Glutamatergic neuron (in vitro differentiated cells): ENCODE measurements at places on chromosomes 6 and 20.
A peak's percentile ranks its signal among the peaks of the same experiment; 100 is the strongest.

- DNase-seq, result no peak
Observed at GRCh38 chr20:3586093-3586492, 77.1 kb downstream of the GFRA4 start.

DNA sequence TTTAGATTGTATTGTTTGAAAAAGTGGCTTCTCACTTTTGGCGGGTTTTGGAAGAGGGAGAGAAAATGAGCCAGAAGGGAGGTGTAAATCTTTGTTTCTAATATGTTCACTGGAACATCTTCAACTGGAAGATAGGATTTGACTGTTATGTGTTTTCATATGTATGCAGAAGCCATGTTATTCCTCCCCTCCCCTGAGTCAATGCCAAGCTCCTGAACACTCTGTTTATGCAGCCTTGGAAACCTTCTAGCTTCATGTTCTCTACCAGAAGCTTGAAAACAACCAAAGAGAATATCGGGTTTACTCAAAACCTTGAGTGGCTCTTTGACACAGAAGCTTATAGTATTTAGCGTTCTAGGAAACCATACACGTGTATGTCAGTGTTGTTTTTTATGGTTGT, 279.1 kb downstream of the PRL start:
- no peak for DNase-seq

DNA sequence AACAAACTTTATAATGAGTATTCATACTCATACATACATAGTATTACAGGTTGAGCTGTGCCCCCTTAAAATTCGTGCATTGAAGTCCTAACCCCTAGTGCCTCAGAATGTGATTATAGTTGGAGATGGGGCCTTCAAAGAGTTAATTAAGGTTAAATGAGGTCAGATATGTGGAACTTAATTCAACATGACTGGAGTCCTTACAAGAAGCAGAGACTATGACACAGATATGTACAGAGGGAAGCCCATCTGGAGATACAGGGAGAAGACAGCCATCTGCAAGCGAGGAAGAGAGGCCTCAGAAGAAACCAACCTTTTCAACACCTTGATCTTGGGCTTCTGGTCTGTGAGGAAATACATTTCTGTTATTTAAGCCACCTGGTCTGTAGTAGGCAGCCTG, 536.1 kb upstream of the AGPAT4 start:
- DNase-seq, result no peak

- no peak for DNase-seq
Observed at GRCh38 chr20:362271-363254, 15.7 kb downstream of the NRSN2 start.

- no peak for DNase-seq
Observed at GRCh38 chr6:16318538-16318937, 80.2 kb downstream of the GMPR start.

GRCh38 chr6:93454533-93454932, 35.2 kb upstream of the EPHA7 start:
- DNase-seq, result no peak

- no peak for DNase-seq
Observed at GRCh38 chr6:51019806-51020205, 201.1 kb downstream of the TFAP2B start.

GRCh38 chr20:19778404-19778803, 20.3 kb downstream of the RIN2 start:
- no peak for DNase-seq

DNA sequence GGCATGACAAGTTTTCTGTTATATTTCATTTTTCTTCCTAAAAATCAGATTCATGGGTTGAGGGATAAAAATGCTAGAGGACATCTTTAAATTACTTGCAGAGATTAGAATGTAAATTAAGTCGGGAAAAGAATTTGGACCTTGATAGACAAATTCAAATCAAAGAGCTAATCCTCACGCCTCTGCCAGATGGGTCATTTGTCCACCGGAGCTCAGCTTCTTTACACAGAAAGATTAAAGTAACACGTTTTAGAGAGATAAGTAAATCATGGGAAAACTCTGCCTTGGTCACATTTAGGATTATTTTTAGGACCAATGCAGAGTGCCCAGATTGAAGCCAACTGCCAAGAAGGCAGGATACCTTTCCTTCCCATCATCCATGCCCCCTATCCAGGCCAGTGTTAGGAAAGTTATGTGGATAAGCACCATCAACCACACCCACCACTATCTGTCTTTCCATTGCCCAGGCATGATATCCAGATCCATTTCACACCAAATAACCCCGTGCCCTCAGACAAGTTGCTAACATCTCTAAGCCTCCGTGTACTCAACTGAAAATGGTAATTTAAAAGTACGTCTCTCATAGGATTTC, 397.4 kb upstream of the PLCB4 start:
- no peak for DNase-seq

DNA sequence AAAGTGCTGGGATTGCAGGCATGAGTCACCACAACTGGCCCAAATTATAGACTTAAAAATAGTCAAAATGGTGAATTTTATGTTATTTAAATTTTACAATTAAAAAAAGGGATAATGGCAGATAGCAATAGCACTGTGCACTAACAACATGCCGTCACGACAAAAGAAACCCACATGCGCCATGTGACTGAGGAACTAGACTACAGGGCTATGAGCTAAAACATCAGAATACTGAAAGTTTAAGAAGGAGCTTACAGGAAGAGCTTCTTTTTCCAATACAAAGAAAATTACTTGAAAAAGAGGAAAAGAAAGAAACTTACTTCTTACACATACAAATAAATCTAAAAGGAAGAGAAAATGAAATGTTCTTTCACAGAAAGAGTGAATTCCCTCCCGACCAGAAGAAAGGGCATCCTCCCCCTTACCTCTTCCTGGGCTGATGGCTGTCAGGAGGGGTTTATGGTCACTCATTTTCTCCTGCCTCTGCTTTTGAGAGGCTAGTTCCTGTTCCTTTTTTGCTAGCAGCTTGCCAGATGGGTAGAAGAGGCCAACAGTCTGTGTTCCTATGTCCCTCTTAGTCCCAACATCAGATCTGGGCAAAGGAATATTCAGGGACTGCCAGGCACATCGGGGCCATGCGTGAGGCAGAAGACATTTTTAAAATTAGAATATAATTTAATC, 54.5 kb downstream of the DZANK1 start:
- DNase-seq, result no peak

DNA sequence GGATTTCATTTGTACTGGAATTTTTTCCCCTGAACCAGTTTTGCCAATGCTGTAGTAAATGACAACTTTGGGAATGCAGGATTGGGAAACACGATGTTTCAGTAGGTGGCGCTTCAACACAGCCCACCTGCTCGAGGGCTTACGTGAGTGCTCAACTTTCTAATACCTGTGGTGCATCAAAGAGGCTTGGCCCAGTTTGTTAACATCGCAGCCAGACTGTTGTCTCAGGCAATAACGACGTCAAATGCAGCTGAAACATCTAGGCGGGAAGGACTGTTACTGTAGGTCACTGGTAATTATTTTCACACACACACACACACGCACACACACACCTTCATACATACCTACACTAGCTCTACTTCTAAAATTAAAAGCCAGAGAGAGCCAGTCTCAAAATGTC, 815.5 kb upstream of the SLC35B3 start:
- DNase-seq, result peak; percentile 35

- DNase-seq, result no peak
Observed at GRCh38 chr20:11573507-11573906, 344.2 kb upstream of the BTBD3 start.

GRCh38 chr20:57959018-57959417, 249.2 kb upstream of the PMEPA1 start:
- no peak for DNase-seq

DNA sequence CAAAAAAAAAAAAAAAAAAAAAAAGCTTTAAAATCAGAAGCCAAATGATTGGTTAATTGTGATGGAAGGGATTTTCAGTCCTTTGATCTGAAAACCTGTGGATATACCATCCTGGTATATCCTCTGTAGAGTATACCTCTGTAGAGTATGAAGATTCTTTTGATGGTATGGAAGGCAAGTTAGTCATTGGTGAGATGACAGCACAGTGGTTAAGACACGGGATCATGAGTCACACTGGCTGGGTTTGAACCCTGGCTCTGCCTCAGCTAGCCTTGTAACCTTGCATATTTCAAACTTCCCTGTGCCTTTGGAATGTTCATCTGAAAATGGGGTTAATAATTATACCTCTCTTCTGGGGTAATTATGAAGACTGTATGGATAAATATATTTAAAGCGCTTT, 179.3 kb downstream of the CARMIL1 start:
- DNase-seq, result no peak

DNA sequence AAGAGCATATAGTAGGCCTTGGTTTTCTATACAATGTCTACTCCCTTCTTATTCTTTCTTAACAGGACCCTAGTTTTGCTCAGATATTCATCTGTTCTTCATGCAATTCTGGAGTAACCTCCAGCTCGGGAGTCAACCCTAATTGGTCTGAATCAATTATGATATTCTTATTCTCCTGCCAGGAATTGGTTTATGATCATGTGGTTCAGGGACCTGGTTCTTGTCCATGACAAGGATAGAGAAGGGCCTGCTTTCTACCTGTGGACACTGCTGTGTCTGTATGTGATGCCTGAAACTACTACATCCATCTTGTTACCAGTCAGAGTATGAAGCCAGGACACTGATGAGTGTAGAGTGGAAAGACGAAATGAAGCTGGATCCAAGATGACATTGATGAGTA, 24.4 kb upstream of the FAM184A start:
- no peak for DNase-seq

GRCh38 chr6:11202513-11203305, 29.8 kb downstream of the NEDD9 start:
- DNase-seq, result no peak

DNA sequence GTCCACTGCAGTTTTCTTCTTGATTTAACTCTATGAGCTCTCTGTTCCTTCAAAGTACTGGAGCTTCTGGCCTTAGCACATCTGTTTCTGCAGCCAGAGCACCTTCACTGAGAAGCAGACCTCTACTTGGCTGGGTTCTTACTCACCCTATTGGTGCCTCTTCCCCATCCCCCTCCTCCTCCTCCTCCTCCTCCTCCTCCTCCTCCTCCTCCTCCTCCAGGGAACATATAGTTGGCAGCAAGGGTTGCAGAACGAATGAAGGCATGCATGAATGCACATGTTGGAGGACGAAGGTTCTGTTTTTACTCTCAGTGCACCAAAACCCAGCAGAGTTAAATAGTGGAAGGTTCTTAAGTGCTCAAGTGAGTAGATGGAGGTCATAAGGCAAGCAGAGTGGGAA, 141.0 kb upstream of the ESR1 start:
- DNase-seq, result no peak

DNA sequence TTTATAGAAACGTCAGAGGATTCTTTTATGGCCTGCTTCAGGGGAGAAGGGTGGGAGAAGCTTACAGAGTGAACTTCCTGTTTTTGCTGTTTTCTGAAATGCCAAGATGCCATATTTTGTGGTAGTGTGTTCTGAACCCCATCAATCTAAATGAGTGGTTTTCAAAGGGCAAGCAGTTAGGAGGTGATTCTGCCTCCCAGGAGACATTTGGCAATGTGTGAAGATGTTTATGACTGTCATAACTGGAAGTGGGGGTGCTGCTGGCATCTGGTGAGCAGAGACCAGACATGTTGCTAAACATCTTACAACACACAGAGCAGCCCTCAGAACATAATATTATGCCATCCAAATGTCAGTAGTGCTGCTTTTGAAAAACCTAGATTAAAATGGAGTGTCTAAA, 6.0 kb upstream of the PRL start:
- DNase-seq, result no peak

DNA sequence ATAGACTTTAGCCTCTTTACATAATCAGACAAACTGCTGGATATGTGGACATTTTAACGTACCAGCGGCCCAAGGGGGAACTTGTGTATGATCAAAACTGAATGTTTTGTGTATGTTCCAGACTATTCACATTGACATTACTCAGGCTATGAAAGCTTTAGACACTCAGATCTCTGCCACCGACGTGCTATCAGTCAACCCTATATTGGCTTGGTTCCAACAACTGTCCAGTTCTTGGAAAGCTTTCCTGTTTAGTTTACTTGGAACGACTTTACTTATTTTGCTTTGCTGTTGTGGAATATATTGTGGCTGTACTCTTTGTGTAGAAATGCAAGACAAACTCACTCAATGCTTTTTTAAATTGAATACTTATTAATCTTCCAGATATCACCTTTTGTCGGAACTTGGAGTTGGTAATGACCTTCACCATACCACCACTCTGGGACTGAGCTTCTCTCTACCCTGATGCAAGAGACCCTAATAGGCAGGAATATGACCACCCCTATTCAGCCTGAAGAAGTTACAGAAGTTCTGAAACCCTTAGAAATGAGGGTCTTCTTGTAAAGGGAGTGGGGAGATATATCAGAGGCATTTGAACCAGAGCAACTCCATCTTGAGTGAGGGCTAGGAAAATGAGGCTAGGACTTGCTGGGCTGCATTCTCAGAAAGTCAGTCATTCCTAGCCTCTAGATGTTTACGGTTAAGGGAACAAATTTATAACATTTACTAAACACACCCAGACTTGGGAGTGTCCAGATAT, 49.0 kb upstream of the PAX1 start:
- no peak for DNase-seq

GRCh38 chr6:90274451-90275030, 22.1 kb downstream of the BACH2 start:
- DNase-seq, result no peak

- DNase-seq, result peak; percentile 78
Observed at GRCh38 chr20:41738604-41739206, 120.5 kb upstream of the CHD6 start.

GRCh38 chr6:4446982-4447381, 311.6 kb upstream of the ECI2 start:
- DNase-seq, result no peak

GRCh38 chr6:104409913-104410312, 449.8 kb downstream of the HACE1 start:
- DNase-seq, result no peak

DNA sequence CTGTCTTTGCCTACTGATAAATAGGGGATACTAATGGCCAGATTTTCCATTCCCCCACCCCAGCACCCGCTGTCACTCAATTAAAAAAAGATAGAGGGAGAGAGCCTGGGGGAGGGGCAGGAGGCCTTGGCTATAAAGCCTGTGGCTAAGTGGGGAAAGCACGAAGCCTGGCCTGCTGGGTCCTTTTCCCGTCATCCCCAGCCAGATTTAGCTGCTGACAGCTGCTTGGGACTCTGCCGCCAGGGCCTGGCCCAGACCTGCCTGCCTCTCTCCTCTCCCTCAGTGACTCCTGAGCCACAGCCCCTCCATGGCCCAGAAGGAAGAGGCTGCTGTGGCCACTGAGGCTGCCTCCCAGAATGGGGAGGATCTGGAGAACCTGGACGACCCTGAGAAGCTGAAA, at the start of gene APOBEC2:
Gene APOBEC2, plus strand, starts transcription at position 162 of the 400 bp plus-strand sequence. Its CDS starts 146 bp downstream, at position 308.
- peak; percentile 39 for DNase-seq
